Stomach (tissue), 19 donors: ENCODE measurements at places on chromosomes 4 and X.

GRCh38 chr4:99816545-99817308 is at the start of gene DAPP1:
Gene DAPP1, plus strand, starts transcription at chr4:99816827. Its CDS starts 87 bp downstream, at chr4:99816914.
- peak; percentile 71 for DNase-seq

DNA sequence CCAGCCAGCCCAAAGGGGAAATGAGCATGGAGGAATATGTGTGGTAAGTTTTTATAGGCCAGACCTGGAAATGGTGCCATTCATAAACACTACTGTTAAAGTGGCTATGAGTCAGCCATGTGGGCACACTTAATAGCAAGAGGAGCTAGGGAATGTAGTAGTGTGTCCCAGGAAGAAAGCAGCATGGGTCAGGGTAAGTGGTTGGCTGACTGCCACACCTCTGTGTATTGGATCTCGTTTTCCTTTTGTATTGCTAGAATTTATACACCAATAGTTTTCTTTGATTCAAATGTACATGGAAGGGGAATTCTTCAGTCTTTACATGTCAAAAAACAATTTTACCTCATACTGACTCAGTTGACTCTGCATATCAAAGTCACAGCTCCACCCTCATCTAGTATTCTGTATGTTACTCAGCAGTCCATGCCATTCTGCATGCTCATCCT is 22.9 kb upstream of the SGMS2 start:
- DNase-seq, result no peak

DNA sequence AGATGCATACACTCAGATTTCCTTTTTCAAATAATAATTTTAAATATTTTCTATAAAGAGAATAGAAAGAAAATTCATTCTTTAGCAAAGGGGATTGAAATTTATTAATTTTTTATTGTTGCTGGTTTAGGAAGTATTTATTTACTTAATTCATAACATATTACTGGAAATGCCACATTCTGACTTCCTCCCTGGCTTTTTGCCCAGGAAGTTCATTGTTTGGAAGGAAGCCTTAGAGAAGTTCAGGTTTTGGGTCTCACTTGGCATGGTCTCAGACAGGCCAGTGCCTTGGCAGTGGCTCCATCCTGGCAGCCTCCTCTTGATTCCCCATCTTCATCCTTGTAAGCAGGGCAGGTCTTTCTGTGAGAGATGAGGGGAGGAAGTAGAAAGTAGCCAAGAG is 50.5 kb downstream of the IL15 start:
- no peak for DNase-seq

GRCh38 chr4:171017593-171017992 is 795.6 kb upstream of the GALNTL6 start:
- no peak for DNase-seq

DNA sequence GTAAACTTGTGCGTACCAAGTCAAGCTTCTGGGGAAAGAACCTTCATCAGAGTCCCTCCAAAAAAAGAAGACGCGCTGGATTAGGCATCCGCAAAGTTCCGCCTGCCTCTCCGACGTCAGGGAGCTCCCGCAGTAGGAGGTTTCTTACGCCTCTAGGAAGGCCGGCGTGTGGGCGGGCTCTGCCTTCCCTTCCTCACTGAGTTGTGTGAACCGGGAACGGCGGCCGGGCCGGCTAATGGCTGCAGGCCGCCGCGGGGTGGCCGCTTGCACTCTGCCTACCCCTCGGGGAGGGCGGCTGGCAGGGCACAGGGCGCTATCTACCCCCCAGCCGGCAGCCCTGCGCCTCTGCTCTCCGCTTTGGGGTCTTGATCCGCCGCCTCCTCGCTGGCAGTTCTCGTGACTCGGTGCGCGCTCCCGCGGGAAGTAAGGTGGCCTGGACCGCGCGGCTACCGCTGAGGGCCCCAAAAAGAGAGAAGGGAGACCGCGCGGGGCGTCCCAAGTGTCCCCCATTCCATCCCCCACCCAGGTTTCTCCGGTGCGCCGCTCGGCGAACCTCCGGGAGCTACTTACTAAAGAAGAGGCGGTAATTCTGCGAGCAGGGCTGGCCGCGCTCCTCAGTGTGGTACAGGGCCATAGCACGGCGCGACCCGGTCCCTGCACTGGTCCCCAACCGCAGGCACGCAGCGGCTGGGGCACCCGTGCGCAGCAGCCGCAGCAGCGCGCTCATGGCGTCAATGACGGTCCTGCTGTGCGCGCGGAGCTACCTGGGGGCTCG is at the start of gene PPA2:
TSS of gene PPA2 (minus strand) at position 739 of the 775 bp plus-strand sequence. CDS start at position 727, 12 bp downstream.
- peak; percentile 95 for DNase-seq

DNA sequence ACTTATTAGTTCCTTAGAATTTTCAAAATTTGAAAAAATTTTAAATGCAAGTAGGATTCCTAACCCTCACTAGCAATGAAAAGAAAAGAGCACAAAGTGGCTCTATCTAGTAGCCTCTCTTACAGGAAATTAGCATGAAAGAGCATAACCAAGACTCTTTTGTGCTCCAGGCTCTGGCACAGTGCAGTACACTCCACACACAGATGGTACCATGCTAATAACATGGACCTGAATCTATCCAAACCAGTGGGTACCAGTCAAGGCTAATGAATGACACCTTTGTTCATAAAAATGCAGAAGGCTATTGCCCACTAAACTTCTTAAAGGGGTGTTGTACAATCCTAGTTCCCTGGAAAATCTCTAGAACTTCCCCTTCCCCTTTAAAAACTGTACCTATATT is 119.0 kb downstream of the MANBA start:
- no peak for DNase-seq

DNA sequence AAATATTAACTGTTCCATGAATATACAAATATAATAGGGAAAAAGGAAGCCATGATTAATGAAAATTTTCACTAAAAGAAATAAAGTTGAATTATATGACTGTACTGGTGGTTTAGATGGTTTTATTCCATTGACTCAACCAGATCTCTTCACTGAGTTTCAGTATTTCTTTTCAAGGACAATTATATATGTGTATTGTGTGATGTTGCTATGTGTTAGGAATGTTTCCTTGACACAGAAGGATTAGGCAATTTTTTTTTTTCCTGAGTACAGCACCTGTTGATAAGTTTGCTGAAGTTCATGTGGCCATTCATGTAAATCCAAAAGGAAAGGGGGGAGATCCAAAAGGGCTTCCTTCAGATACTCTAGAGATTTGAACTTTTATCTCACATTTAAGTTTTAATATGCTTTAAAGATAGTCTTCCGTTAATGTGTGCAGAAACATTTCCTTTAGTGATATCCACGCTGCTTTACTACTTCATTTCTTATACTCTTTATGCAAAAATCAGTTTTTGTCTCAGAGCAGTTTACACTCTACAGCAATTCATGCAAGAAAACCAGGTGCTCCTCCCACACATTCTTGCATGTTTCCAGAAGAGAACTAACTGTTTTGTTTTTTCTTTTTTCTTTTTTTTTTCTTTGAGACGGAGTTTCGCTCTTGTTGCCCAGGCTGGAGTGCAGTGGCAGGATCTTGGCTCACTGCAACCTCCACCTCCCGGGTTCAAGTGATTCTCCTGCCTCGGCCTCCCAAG is 249.1 kb downstream of the RPA4 start:
- no peak for DNase-seq

DNA sequence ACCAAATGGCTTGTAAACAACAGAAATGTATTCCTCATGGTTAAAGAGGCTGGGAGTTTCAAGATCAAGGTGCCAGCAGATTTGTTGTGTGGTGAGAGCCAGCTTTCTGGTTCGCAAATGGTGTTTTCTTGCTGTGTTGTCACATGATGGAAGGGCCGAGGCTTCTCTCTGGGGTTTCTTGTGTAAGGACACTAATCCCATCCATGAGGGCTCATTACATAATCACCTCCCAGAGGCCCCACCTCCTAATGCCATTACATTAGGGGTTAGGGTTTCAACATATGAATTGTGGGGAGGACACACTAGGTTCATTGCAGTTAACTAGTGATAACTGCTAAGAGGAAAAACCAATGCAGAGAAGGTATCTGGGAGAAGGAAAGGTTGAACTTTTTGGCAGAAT is 103.5 kb upstream of the ENPEP start:
- DNase-seq, result no peak

GRCh38 chrX:49282647-49283011 is 13.0 kb downstream of the PPP1R3F start:
- peak; percentile 68 for DNase-seq

DNA sequence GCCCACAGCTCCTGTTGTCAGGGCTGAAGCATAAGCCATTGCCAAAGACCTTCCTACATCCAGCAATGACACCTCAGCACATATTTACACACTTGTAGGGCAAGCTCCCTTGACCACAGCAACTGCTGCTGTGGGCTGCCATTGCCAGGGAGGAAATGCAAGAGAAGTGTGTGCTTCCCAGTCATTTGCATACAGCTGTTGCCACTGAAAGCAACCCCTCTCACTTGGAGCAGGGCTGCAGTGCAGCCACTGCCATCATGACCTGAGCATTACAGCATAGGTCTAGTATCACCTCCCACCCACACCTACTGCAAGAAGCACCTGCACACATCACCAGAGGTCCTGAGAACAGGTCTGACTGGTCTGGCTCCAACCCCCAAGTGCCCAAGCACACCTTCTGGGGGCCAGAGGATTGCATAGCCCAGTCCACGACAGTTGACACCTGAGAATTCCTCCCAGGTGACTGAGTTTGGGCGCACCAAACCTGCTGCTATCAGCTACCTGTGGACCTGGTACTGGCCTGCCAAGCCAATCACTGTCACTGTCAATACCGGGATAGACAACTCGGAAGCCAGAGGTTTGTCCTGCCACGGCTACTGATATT is 636.5 kb upstream of the SLIT2 start:
- no peak for DNase-seq

DNA sequence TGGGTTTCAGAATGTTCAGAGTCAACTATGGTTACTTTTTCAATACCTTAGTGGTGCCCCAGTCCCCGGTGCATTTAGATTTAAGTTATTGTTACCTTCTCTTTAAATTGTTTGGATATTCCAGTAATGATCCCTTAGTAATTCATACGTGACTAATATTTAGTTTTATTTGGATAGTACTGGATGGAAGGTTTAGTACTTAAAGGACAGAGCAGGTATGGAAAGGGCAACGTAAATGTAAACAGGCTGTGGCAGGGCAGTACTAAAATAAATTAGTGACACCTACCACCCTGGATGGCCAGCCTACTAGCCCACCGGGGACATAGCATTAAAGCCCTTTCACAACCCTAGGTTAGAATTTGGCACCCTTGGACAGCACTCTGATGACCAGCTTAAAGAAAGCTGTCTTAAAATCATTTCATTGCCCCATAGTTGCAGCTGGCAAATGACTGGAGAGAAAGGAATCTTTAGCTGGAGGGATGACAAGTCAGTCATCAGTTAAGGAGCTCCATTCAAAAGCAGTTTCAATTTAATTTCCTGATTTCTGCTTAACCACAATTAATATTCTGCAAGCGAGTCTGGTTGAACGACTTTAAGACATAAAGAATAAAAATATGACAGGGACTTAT is 16.4 kb downstream of the PLP1 start:
- no peak for DNase-seq

DNA sequence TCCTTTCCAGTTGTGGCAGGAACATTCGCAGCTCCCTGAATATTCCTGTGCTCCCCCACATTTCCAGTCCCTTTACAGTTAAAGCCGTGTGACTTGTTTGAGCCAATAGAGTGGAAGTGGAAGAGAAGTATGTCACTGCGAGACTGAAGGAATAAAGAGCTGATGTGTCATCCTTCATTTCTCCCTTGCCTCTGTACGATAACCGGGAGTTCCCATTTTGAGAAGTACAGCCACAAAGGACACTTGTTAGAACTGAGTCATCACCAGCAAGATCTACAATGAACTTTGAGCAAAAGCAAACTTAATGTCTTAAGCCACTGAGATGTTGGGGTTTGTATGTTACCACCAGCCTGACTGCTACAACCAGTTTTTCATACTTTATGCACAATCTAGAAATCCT is 92.3 kb downstream of the SPRY1 start:
- peak; percentile 42 for DNase-seq

DNA sequence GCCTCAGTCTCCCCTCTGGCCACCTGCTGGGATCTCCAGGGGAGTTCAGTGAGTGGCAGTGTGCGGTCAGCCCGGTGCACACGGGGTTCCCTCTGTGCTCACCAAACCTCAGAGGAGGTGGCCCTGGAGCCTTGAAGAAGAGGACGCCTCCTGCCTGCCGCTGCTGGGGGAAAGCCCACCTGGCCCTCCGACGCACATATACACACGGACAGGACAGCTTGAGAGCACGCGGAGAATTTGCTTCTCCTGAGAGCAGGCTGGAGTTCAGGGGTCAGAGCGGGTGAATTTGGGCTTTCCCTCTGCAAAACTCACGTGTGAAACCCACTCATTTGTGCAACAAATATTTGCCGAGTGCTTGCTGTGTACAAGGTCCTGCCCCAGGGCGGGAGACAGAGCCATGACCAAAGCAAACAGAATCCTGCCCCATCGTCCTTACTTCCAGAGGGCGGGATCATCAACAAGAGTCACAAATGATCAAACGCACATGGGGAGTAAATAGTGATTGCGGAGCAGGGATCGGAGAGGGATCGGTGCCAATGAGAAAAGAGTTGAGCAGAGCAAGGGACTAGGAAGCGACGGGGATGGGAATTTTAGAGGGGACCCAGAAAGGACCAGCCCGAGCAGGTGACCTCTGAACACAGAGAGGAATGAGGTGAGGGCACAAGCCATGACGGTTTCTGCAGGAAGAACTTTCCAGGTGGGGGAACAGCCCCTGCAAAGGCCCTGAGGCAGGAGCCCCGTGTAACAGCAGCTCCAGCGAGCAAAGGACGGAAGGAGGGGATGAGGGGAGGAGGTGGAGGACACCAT is 17.6 kb downstream of the BLOC1S4 start:
- DNase-seq, result no peak

- DNase-seq, result no peak
Measured at GRCh38 chrX:16087076-16087475, 36.3 kb upstream of the GRPR start.

- DNase-seq, result no peak
Measured at GRCh38 chr4:179492260-179493080, 2050.2 kb upstream of the AGA start.

- peak; percentile 4 for DNase-seq
Measured at GRCh38 chr4:96312046-96312685, 472.3 kb downstream of the PDHA2 start.

GRCh38 chrX:124333862-124334261 is 1.4 kb downstream of the TEX13D start:
- no peak for DNase-seq

DNA sequence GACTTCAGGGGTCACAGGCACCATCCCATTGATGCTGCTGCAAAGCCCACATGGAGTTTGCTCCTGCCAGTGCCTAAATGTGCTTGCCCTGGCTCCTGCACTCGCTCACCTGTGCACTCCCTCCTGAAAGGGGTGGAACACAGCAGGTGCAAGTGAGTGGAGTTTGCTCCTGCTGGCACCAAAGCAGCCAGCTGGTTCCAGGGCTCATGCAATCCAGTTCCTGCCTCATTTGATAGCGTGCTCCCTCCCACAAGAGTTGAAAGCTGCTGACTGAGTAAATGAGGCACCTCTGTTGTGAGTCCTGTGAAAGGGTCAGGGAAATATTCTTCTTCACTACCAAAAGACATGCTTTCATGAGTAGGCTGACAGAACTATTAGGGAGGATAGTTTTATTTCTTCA is 30.5 kb downstream of the CXCL8 start:
- peak; percentile 63 for DNase-seq
